ENCODE measurements at places on chromosomes 16 and 17. TPM values are rescaled to one million over a fixed set of nuclear protein-coding genes. Genes with fewer than 3 reads are reported as not detected.
A peak's percentile ranks its signal among the peaks of the same experiment; 100 is the strongest.

DNA sequence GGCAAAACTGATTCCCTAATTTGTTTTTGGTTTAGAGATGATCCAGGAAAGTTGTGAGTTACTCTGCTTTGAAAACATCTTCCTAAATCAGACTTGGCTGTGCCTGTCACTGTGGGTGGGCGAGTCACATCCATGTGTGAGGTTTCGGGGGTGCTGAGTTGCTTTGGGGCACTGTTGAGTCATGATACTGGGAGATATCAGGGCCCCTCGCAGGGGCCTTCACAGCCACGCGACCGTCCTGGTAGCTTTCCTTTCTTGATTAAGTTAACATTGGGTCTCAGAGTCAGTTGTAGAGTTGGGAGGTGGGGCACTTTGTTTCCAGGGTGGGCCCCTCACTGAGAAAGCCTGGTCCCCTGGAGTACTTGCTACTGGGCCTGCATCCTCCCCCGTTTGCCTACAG, 58.3 kb upstream of the LGALS9 start:
- DNase-seq, result no peak

DNA sequence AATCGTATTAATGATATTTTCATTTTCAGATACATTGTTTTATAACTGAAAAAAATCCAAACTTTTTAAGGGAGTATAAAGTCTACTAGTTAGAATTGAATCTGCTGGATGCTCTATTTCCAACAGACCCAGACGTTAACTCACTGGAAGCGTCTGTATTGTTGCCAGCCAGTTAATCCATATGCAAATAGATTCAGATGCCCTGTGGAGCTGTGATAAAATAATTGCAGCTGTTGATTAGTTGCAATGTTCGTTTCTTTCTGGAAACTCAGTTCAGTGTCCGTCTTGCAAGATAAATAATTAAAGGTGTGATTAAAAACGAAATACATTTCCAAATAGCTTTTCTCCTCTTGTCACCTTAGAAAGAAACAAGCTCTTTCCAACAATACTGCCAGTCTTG, 5.1 kb upstream of the GNA13 start:
- no peak for DNase-seq

Gene HS3ST2
- not detected for total RNA-seq

GRCh38 chr16:4309833-4310266, 6.0 kb upstream of the GLIS2 start:
- peak; percentile 64 for DNase-seq

Gene PSMC3IP
- total RNA-seq, result 17.4 TPM

Gene ABCC3
- total RNA-seq, result not detected

DNA sequence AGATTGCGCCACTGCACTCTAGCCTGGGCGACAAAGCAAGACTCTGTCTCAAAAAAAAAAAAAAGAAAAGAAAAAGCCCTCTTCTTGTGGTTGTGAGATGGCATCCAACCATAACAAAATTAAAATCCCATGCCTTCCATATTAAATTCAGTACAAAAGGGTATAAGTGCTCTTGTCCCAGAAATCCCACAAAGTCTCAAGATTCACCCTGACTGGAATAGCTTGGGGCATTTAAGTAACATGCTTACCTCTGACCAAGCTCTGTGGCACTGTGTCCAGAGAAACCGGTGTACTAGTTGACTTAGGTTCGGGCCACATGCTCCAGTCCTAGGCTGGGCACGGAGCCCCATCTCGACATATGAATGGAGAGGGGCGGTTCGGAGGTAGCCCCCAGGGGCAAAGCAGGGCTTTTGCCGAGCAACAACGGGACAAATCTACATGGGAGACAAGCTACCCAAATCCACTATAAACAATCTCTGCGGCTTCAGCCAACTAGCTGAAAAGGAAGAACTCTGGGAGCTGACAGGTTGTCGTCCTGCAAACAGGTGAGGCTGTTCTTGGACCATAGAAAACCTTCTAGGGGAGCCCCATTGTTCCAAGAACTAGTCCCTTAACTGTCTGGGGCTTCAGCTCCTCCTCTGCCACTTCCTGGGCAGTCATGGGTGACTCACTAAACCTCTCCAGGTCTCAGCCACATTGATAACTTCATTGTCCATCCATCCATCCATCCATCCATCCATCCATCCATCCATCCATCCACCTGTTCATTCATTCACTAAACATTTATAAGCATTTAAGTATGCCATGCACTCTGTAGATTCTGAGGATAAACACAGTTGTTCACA, 10.3 kb upstream of the IL4R start:
- peak; percentile 3 for DNase-seq

Gene CA5A
- total RNA-seq, result not detected

Gene CD300H
- total RNA-seq, result not detected

GRCh38 chr16:25118851-25119578, 7.5 kb downstream of the LCMT1 start:
- no peak for DNase-seq

DNA sequence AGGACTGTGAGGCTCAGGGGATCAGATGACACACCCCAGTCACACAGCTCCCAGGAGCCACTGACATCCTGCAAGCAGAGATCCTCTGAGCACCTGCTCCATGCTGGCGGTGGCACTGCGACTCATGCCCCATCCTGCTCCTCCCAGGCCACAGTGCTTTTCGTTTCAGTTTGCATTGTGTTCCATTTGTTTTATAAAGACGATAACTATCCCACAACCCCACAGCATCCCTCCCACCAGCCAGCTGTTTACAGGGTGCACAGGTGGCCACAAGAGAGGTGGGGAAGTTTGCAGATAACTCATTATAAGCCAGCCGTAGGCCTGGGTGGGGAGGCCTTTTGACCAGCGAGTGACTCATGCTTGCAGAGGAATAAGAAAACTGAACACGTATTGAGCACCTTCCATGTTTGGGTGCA, 28.2 kb downstream of the BCO1 start:
- peak; percentile 7 for DNase-seq

DNA sequence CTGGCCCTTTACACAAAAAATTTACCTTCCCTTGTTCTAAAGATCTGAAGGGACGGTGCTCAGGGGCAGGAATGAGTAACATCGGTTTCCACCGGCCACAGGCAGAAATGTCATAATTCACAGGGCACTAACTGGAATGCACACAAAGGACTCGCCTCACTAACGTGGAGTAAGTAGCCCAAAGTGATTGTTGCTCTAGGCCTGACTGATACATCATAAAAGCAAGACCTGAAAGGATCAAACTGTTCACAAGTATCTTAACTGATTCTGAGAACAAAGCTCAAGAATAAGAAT, 8.9 kb upstream of the TCF25 start:
- DNase-seq, result no peak

GRCh38 chr17:4657678-4658077, 16.2 kb upstream of the ALOX15 start:
- no peak for DNase-seq

Gene ABHD15
- total RNA-seq, result 18.0 TPM

DNA sequence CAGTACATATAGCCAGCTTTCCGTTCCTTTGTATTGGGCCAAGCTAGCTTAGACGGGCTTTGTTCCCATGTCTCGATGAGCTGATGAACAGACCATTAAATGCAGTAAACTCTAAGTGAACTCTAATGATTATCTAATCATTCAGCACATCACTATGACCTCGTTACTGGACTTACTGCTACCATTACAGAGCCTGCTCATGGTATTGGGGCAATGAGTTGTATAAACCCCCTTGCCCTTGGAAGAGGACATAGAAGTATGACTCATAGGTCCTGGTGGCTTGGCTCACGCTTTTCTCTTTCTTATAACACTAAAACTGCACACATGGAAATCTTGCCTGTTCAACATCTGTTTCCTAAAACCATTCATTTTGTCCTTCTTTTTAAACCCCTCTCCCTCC, 93.6 kb upstream of the DYNLRB2 start:
- DNase-seq, result no peak

- DNase-seq, result peak; percentile 45
Observed at GRCh38 chr17:79042421-79043190, 18.6 kb downstream of the C1QTNF1 start.

Gene STH
- total RNA-seq, result not detected

Gene NUPR1
- total RNA-seq, result not detected

Gene FAHD1
- 11.3 TPM for total RNA-seq

Gene KCNJ18
- total RNA-seq, result not detected

GRCh38 chr16:89458551-89458950, 31.8 kb downstream of the ANKRD11 start:
- DNase-seq, result no peak

DNA sequence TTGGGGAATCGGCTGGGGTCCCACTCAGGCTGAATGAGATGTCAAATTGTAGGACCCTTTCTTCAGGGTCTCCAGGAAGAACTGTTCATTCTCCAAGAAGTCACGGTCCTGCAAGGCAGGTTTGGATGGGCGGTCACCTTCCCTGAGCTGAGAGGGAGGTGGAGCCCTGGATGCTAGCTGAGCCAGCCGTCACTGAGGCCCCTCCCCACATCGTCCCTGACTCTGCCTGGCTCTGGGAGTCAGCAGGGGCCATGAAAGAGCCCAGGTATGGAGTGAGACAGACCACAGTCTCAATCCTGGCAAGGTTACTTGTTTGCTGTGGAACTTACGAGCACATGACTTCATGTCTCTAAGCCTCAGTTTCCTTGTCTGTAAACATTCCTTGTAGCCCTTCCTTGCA, 6.0 kb upstream of the MRPL38 start:
- no peak for DNase-seq

- no peak for DNase-seq
Observed at GRCh38 chr17:43953746-43954145, at the start of gene PYY. Gene PYY, minus strand, starts transcription at chr17:43953940. Its CDS starts 457 bp downstream, at chr17:43953483.
